ENCODE measurements at places on chromosomes 16 and 17.

DNA sequence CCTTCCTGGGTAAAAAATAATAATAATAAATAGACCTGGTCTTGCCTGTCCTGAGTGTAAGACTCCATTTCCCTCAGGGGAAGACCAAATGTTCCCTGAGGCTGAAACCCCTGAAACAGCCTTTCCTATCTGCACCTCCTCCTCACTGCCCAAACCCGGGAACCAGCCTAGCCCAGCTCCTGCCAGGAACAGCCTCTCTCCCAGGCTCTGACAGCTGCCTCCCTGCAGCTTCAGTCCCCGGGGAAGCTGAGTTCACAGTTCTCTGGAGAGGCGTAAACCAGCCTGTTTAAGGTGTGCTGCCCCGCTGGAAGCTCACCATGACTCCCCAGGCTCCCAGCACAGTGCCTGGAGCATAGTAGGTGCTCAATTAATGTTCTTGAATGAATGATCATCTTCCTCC lies 7.3 kb upstream of the CDT1 start:
- no peak for DNase-seq
- H3K4me1 ChIP-seq, result peaks cover 15% of the 10 kb centered on the region
- H3K36me3 ChIP-seq, result peaks cover 4% of the 10 kb centered on the region
- H3K27ac ChIP-seq, result no peak overlapping the region
- H3K4me3 ChIP-seq, result no peak overlapping the region

- no peak overlapping the region for H3K4me3 ChIP-seq
- peaks cover 26% of the 10 kb centered on the region for H3K27me3 ChIP-seq
- peaks cover 1% of the 10 kb centered on the region for H3K36me3 ChIP-seq
- DNase-seq, result no peak
Observed at GRCh38 chr17:34389126-34389750, 26.2 kb upstream of the CCL1 start.

- no peak for DNase-seq
- H3K36me3 ChIP-seq, result peaks cover 49% of the 10 kb centered on the region
- no peak overlapping the region for H3K4me3 ChIP-seq
- H3K27ac ChIP-seq, result no peak overlapping the region
- peaks cover 8% of the 10 kb centered on the region for H3K4me1 ChIP-seq
- no peaks in the 10 kb centered on the region for H3K27me3 ChIP-seq
Observed at GRCh38 chr17:7673239-7673638, 14.1 kb downstream of the TP53 start.

GRCh38 chr17:80036715-80037477 lies 454 bp downstream of the CCDC40 start:
- H3K4me1 ChIP-seq, result peaks cover 14% of the 10 kb centered on the region
- H3K27me3 ChIP-seq, result peaks cover 15% of the 10 kb centered on the region
- H3K36me3 ChIP-seq, result peaks cover 15% of the 10 kb centered on the region
- H3K27ac ChIP-seq, result peak overlapping the region; percentile 99
- peak overlapping the region; percentile 90 for H3K4me3 ChIP-seq

- peaks cover 25% of the 10 kb centered on the region for H3K36me3 ChIP-seq
- DNase-seq, result no peak
- H3K4me3 ChIP-seq, result peak within 1 kb of the TSS; percentile 93
- no peak within 1 kb of the TSS for H3K27ac ChIP-seq
- H3K27me3 ChIP-seq, result peaks cover 65% of the 10 kb centered on the region
Observed at GRCh38 chr17:38748149-38748891, at the start of gene PCGF2. PCGF2 (minus strand) TSS chr17:38748336; CDS start chr17:38740402, 7,934 bp downstream.

DNA sequence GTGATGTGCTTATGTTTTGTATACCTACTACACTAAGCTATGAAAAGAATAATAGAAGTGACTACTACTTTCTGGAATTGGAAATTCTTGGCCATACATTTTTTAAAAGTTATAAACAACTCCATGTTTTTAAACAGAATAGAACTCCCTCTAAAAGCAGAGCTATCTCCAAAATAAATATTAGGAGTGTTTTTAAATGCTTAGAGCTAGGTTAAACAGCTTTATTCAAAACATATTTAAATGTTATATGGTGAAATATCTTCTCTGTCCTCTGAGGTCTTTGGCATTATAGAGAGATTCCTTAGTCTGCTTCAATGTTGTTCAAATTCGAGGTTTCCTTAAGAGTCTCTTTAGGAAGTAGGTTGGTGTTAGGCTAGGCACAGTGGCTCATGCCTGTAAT lies 22.9 kb upstream of the PSMC5 start:
- no peak overlapping the region for H3K27ac ChIP-seq
- peaks cover 86% of the 10 kb centered on the region for H3K36me3 ChIP-seq
- peaks cover 6% of the 10 kb centered on the region for H3K4me1 ChIP-seq

GRCh38 chr17:32943206-32943605 lies 15.3 kb downstream of the TMEM98 start:
- no peaks in the 10 kb centered on the region for H3K36me3 ChIP-seq
- H3K4me1 ChIP-seq, result no peaks in the 10 kb centered on the region
- DNase-seq, result no peak
- H3K27me3 ChIP-seq, result peaks cover 6% of the 10 kb centered on the region

DNA sequence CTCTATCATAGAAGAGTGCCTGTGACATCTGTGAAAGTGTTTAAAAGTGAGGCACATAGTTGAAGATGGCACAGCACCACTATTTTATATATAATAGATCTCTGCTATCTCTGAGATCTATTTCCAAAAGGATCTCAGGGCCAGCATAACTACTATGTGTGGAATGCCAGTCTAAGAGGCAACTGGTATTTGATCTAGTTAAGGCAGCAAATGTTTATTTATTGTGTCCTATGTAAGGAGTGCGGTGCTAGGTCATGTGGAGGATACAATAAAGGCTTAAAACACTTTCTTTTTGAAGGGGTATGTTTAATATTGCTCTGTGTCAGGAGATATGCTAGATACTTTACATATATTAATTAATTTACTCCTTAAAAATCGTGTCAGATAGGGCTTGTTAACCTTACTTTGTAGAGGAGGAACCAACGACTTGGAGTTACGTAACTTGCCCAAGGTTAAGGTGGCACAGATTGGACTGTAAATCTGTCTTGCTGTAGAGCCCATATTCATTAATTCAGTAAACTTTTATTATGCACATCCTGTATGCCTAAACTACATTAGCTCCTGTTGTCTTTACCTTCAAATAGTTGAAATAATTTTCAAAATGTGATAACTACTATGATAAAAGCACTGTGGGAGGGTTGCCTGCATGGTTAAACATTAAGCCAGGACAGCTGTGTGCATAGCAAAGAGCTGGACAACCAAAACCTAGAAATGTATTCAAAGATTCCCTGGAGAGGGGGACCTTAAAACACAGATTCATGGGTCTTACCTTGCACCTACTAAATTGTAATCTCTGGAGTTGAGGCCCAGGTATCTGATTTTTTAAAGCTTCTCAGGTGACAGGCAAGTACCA lies 83.3 kb downstream of the NLK start:
- H3K4me1 ChIP-seq, result no peaks in the 10 kb centered on the region
- no peak overlapping the region for H3K27ac ChIP-seq

- H3K4me3 ChIP-seq, result no peak overlapping the region
- H3K27ac ChIP-seq, result no peak overlapping the region
- H3K4me1 ChIP-seq, result no peaks in the 10 kb centered on the region
- no peak for DNase-seq
Observed at GRCh38 chr17:10270258-10270657, 71.9 kb upstream of the GAS7 start.
